ENCODE measurements at places on chromosomes 12 and 14.
A peak's percentile ranks its signal among the peaks of the same experiment; 100 is the strongest.

- no peak for DNase-seq
These were observed 93.2 kb downstream of the DACT1 start for GRCh38 chr14:58730792-58731464.

- no peak for DNase-seq
These were observed 4.1 kb upstream of the FZD10 start for GRCh38 chr12:130157998-130158753.

DNA sequence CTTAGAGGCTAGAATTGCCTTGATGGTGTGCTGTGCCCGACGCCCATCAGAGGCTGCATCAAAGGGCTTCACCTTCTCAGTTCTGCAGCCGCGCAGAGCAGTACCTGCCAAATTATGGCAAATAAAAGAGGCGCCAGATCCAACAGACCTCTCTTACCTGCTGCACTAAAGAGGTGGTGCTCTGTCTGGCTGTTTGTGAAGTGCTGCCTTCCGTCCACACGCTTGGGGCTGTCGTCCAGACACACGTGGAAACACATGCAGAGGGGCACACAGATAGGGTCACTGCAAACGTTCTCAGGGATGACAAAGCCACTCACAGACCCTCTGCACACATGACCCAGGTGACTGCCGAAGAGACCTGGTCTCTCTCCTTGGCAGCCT lies 617.5 kb downstream of the VRK1 start:
- DNase-seq, result no peak

DNA sequence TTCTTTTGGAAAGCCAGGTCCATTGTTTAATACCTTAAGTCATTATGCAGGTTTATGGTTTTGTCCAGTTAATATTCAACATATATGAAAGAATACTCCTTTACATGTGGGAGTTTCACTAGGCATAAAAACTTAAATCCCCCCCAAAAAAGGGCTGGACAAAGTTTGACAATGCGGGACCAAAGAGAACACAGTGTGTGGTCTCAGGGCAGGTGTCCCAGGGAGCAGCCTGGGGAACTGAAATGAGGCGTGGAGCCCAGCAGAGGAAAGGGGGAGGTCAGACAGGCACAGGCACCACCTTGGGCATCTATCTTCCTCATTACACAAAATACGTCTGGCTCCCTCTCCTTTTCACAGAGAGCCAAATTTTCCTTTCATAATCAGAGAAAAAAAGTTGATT lies 22.5 kb downstream of the PKP2 start:
- no peak for DNase-seq

GRCh38 chr14:76832503-76832988 lies 6.3 kb downstream of the LRRC74A start:
- DNase-seq, result no peak

DNA sequence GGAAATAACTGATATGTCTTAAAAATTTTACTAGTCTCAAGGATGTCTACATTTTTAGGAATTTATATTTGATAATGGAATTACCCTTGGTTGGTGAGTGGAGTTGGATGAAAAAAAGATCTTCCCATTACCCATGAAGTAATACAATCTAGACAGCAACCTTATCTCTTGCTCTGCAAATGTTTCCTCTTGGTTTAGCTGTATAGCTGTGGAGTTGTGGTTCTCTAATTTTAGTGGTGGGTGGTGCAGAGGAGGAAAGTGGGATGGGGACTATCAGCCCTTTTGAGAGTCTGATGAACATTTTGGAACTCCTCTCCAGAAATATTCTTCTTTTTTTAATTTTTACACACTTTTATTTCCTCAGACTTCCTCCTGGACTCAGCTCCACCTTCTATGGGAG lies 17.1 kb downstream of the SPX start:
- DNase-seq, result no peak

GRCh38 chr12:58931518-58931917 lies 11.2 kb upstream of the LRIG3 start:
- no peak for DNase-seq

DNA sequence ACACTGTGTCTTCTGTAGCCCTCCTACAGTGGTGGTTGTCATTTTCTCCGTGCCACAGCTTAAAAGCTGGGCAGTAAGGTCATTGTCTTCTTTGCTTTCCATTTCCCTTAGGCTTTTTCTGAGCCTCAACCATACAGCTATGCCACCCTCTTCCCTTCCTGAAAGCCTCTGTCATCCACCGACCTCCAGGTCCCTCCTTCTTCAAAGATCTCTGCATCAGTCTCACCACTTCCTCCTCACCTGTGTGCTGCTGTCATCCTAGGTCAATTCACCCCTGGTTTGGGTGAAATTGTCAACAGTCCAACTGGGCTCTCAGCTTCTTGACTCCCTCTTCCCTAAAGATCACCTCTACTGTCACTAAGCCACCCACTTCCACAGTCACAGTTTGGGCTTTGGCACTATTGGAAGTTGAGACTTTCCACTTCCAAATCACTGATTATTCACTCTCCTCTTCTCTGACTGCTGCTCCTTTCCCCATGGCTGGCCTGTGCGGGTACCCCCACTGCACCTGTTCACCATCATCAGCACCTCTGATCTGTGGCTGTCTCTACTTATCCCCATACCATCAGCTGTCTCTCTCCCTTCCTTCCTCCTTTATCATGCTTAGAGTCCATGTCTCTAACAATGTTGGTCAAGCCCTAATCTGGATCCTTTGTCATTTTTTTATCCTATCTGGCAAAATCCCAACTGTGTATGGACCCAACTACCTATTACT lies 15.5 kb upstream of the TSPAN9 start:
- DNase-seq, result no peak

- DNase-seq, result no peak
These were observed 183.9 kb upstream of the BMP4 start for GRCh38 chr14:54140551-54140950.

DNA sequence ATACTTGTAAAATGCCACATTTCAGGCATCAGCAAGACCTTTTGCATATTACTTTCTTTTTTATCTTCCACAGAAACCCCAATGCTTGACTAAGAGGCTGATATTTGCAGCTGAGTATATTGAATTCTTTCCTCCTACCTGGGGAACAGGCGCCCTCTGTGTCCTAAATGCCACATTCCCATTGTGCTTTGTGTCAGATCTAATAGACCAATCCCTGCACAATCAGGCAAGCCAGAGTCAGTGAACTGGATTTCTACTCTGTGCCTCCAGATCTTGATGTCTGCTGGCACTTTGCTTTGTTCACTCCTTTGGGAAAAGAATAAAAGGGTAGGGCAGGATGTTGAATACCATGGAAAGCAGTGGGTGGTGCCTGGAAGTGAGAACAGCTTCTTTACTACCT lies 22.4 kb upstream of the TAS2R42 start:
- DNase-seq, result no peak

DNA sequence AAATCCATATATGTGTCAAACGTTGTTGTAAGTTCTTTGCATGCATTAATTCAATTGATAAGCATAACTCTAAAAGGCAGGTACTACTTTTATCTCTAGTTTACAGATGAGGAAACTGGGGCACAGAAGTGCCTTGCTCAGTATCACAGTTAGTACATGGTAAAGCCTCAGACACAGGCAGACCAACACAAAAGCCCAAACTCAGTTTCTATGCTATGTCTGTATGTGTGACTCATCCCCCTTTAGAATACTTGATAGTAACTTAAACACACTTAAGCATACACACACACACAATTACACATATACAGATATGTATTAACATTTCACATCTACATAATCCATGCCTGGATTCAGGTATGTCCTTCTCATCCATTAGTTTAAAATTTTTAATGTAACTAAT lies 88.0 kb downstream of the EPS8 start:
- no peak for DNase-seq

- DNase-seq, result no peak
These were observed 78.3 kb upstream of the BDKRB2 start for GRCh38 chr14:96126339-96126782.

GRCh38 chr14:93972618-93973205 lies 3.7 kb downstream of the ASB2 start:
- no peak for DNase-seq

DNA sequence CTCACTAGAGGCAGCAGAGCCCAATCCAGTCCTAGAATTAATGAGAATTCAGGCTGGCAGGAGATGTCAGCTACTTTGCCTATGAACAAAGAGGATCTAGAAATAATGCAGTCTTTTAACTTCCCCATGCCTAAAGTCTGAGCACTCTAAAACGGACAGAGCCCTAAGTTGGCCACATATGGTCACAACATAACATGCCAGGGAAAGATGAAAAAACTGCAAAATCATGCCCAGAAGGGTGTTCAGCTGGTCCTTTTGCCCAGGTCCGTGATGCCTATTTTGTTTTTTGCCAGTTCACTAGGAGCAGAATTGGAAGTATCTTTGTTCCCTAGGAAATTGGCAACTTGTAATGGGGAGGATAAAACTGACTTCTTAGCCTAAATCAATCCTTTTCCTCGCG lies 20.3 kb upstream of the LMNTD1 start:
- no peak for DNase-seq

DNA sequence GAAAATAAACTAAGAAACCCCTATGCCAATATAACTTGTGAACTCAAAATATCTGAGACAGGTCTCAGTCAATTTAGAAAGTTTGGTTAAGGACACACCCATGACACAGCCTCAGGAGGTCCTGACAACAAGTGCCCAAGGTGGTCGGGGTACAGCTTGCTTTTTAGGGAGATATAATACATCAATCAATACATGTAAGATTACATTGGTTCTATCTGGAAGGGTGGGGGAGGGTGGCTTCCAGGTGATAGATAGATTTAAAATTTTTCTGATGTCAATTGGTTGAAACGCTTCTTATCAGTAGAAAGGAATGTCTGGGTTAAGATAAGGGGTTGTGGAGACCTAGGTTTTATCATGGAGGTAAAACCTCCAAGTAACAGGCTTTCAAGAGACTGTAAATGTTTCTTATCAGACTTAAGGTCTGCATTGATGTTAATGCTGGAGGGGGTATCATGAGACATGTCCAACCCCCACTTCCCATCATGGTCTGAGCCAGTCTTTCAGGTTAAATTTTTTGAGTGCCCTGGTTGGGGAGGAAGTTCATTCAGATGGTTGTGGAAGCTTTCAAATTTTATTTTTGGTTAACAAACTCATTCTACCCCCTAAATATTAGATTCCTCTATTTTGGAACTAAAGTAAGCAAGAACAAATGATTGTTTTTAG lies 82.0 kb upstream of the RASSF8 start:
- no peak for DNase-seq

GRCh38 chr12:72313806-72314205 lies 41.6 kb downstream of the TRHDE start:
- DNase-seq, result no peak

- DNase-seq, result no peak
These were observed 612 bp upstream of the SLC25A3 start for GRCh38 chr12:98592825-98593322.

- DNase-seq, result no peak
These were observed 17.6 kb upstream of the CRIP2 start for GRCh38 chr14:105456736-105457617.

DNA sequence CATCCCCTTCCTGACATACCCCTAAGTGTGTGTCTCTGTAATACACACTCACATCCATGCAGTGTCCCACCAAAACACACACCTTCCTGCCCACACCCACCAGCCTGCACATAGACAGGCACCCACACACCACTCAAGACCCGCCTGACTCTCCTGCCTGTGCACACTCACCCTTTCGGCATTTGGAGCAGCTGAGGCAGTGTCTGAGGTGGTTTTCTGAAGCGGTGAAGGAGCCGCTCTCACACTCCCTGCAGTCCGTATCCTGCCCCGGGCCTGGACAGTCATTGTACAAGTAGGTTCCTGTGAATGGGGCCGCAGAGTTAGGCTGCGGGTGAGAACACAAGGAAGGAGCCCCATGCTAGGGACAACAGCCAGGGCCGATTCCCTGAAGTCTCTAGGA lies 8.3 kb downstream of the TNFRSF1A start:
- DNase-seq, result no peak

DNA sequence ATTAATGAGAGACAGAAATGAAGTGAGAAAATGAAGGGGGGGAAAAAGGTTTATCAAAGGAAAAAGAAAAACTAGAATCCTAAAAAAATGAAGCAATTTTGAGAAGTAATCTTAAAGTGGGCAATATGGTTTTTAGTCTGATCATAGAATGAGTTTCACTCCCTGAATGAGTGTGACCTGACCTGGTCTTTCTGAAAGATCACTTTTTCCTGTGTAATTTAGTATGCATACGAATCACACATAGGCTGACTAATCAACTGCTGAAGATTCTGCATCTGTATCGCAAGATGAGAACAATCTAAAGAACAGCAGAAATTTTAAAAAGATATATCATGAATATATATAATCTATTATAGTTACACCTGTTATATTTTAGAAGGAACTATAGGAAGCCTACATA lies 11.3 kb downstream of the GNPTAB start:
- no peak for DNase-seq

- no peak for DNase-seq
These were observed 324.2 kb downstream of the ZFP36L1 start for GRCh38 chr14:68468437-68469207.

- DNase-seq, result no peak
These were observed 211.3 kb downstream of the AACS start for GRCh38 chr12:125276567-125276966.

DNA sequence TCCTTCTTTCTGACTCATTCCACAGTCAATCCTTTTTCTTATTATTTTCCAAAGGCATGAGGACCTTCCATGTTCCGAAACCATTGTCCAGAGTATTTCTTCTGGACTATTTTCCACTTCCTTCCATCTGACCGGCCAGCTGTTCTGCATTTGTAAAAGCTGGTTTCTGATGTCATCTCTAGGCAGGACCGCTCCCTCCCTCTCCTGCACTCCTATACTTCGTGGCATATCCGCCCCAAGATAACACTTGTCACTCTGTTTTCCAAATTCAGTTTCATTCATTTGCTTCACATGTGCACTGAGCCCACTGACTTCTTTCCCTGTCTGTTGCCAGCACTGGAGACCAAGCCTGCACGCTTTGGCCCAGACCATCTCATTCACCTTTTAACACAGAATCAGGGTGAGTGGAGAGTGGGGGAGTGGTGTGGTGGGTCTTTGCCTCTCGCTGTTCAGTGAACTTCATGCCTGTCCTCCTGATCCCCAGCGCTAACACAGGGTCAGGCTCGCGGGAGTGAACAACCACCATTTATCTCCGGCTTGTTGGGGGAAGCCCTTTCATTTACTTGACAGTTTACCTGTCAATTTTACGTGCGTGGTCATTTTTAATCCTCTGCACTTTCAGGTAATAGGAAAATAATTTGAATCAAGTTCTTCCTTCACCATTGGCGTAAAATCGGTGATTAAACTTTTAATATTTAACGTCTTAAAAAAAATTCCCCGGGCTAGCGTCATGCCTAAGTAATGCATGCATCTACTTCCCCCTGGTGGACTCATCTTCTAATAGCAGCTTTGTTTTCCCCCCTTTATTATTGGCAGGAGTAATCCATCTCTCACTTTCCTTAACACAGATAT lies 52.5 kb downstream of the C12orf75 start:
- DNase-seq, result peak; percentile 47

- no peak for DNase-seq
These were observed 56.4 kb upstream of the PZP start for GRCh38 chr12:9264546-9264945.

DNA sequence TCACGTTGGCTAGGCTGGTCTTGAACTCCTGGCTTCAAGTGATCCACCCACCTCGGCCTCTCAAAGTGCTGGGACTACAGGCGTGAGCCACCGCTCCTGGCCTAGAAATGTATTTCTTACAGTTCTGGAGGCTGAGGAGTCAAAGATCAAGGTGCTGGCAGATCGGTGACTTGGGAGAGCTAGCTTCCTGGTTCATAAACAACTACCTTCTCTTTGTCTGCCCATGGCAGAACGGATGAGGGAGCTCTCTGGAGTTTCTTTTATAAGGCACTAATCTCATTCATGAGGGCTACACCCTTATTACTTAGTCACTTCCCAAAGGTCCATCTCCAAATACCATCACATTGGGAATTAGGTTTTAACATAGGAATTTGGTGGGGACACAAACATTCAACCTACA lies 38.9 kb downstream of the SLC17A8 start:
- no peak for DNase-seq

Measured in stromal cell of bone marrow (primary cell).